Activated T-cell treated with anti-CD3 and anti-CD28 coated beads, Interleukin-2, amount 50 U/mL, for 1 hour (primary cell): ENCODE measurements at places on chromosomes 3 and 15.

DNA sequence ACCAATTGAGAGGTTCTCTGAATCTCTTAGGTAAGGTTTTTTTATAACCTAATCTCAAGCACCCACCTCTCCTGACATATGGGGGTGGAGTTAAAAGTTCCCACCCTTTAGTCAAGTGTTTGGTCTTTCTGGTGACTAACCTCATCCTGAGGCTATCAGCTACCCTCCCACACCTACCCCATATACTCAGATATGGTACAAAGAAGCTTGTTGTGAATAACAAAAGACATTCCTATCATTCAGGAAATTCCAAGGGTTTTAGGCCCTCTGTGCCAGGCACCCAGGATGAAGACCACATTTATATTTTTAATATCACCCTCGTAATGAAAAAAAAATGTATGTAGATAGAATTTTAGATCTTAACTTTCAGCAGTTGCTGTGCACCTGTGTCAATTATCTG lies 9.0 kb downstream of the CHMP2B start:
- no peak for DNase-seq

DNA sequence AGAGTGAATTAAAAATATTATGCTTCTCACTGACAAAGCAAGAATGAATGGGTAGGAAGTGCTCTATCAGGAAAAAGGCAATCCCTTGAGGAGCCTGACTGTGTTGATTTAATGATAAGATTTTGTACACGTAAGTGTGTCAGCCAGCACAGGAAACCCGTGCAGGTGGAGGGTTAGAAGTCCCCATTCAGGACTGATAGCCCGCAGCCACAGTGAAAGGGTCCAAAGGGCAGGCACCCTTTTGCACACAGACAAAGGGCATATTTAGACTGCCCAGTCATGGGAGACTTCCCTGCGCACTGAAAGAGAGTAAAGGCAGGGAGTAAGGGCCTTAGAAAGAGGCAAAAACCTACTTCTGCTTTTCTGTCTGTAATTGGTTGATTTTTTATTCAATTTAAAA lies 26.4 kb upstream of the SKIL start:
- no peak for DNase-seq

DNA sequence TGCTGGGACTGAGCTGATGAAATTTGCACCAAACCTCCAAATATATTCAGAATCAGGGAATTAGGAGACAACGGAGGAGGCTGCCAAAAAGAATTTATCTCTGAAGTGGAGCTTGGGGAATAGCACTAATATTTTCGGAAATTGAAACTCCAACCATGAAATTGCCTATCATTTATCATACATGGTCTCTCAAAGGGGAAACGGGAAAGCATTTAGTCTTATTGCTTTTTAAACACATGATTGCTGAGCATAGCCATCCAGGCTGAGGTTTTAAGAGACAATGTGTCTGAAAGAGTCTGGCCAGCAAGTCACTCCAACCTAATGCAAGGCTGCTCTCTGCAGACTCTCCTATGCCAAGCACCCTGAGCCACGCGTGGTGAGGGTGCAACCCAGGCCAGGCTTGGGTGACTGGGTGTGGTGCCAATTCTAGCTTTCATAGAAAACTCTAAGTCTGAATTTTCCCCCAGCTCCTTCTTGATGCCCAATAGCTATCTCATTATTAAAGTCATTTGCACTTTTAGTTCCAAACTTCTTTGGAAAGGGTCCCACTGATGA lies 200.2 kb downstream of the RPLP1 start:
- no peak for DNase-seq

- no peak for DNase-seq
Observed at GRCh38 chr3:132488151-132488550, 70.8 kb downstream of the DNAJC13 start.

- no peak for DNase-seq
Observed at GRCh38 chr3:42497009-42497731, 5.3 kb upstream of the VIPR1 start.
